ENCODE measurements at places on chromosomes 7 and 10.

- DNase-seq: no peak
Observed at GRCh38 chr10:95375418-95375817, 84.6 kb upstream of the PDLIM1 start.

DNA sequence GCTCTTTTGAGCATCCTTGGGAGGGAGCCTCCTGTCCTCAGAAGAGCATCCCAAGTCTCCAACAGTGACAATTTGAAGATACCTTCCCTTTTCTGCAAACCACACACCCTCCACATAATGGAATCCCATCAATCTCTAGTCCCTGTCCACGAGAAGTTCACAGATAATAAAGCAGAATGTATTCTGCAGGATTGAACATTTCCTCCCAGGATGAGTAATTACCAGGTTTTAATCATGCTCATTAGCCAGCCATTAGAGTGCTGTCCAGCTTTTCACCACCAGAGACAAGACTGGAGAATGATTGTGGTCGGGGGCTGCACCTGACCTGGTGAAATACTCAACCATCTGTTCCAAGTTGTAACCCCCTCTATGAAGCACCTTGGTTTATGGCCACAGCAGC, 958.6 kb downstream of the KCNMA1 start:
- DNase-seq: no peak

DNA sequence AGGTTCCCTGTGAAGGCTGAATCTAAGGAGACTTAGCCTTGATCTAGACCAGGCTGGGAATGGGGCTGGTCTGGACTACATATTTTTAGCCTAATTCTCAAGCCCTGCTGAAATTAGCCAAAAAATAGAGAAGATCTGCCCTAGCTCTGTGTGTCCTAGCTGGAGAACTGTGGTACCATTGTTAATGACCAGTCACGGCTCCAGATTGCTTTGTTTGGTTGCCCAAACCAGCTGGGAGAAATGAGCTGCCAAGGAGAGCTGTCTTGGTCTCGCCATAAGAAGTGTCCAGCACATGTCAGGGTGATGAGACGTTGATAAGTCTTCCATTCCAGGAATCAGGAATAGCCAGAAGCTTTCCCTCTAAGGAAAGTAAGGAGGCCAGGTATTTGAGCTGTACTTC, 20.7 kb downstream of the GBX1 start:
- no peak for DNase-seq

GRCh38 chr7:27367179-27367932, 124.8 kb downstream of the EVX1 start:
- DNase-seq: no peak

DNA sequence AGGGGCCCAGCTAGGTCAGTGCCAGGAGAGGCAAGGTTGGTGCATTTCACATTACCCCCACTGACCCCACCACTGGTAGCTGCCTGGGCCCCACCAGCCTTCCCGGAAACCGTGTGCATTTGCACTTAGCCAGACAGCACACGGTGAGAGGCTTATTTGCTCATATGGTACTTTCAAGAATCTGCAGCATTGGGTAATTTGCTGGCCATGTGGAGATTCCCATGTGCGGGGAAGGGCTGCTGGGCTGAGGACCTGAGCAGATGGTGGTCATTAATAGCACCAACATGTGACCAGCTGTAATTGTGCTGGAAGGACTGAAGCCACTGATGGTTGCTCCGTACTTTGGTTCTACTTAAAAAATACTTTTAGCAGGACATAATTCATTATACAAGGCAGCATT, 323.8 kb downstream of the DPP6 start:
- DNase-seq: no peak

- no peak for DNase-seq
Observed at GRCh38 chr7:113444261-113444660, 325.9 kb upstream of the SMIM30 start.

GRCh38 chr10:114367351-114368056, 36.8 kb downstream of the AFAP1L2 start:
- no peak for DNase-seq

- no peak for DNase-seq
Observed at GRCh38 chr10:4136121-4136520, 351.1 kb upstream of the KLF6 start.

GRCh38 chr7:116340201-116340847, 130.0 kb downstream of the TES start:
- DNase-seq: no peak

GRCh38 chr10:108913300-108913699, 1010.0 kb downstream of the XPNPEP1 start:
- no peak for DNase-seq

- no peak for DNase-seq
Observed at GRCh38 chr10:77283326-77283725, 354.3 kb downstream of the KCNMA1 start.

DNA sequence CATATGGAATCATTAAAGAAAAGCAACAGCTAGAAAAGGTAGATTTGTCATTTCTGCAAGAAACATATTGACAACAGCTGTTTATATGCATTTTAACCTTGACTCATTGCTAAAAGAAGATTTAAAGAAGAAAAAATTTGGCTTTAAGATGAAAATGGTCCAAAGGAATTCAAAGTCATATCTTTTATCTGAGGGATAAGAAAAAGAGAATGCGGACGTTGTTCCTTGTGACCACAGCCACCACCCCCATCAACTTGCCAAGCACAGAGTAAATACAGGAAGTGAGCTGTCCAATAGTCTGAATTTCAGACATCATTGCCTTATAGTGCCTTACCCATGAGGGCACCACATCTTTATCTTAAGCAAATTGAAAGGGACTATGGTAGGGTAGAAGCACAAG, 7.3 kb upstream of the CRPPA start:
- no peak for DNase-seq

- no peak for DNase-seq
Observed at GRCh38 chr7:76354981-76355730, 3.6 kb downstream of the YWHAG start.

- DNase-seq: no peak
Observed at GRCh38 chr7:71679480-71679879, 547.5 kb downstream of the GALNT17 start.

DNA sequence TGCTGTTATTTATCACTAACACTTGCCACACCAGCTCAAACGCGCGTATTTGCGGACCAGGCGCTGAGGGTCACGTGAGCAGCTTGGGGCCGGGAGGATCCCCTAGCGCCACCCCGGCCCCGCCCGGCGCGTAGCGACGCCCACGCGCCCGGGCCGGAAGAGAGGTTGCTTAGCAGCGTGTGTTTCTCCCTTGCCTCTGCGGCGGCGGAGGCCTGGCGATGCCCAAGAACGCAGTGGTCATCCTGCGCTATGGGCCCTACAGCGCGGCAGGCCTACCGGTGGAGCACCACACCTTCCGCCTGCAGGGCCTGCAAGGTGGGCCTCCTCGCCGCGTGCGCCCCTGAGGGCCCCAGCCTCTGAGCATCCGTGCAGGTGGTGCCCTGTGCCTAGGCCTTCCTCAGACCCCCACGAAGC, at the start of gene C10orf53:
Gene C10orf53 (plus strand): TSS at position 172 of the 414 bp plus-strand sequence. CDS start 47 bp downstream, at position 219.
- no peak for DNase-seq

DNA sequence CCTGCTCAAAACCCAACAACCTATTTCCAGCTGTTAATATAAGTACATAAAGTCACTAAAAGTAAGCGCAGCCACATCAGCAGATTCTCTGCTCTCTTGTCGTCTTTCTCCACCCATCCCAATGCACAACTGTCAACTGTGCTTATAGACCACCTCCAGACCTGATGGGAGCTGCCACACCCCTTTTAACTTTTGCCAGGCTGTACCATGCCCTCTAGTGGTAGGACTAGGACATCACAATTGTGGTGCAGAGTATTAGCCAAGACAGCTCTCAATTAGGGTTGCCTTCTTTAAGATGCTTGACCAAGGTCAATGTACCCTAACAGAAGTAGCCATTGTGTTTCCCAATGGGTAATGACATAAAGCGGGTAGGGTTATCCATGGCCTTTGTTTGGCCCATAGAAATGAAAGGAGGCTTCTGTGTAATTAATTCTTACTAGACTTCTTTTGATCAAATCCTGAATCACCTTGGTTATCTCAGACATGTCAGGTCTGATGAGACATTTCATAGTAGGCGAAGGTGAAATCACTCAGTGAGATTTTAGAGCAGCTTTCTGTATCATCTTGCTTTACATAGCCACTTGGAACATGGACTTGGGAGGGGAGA, 68.1 kb downstream of the SCRN1 start:
- DNase-seq: peak; percentile 20

- no peak for DNase-seq
Observed at GRCh38 chr7:82007315-82007714, 237.5 kb upstream of the HGF start.

- no peak for DNase-seq
Observed at GRCh38 chr10:45607276-45607675, 65.3 kb downstream of the ZFAND4 start.

DNA sequence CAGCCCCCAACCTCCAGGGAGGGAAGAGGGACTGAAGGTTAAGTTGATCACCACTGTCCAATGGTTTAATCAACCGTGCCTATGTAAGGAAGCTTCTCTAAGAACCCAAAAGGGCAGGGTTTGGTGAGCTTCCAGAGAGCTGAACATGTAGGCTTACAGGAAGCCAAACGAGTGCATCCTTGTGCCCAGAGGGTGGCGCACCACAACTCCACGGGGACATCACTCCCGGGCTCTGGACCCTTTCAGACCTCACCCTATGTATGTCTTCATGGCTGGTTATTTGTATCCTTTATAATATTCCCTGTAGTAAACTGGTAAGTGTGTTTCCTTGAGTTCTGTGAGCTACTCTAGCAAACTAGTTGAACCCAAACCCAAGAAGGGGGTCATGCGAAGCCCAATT, 11.5 kb upstream of the NFKB2 start:
- DNase-seq: peak; percentile 10

- no peak for DNase-seq
Observed at GRCh38 chr7:24936121-24936824, 43.7 kb downstream of the OSBPL3 start.

GRCh38 chr10:62231371-62231770, 37.3 kb downstream of the RTKN2 start:
- DNase-seq: no peak

DNA sequence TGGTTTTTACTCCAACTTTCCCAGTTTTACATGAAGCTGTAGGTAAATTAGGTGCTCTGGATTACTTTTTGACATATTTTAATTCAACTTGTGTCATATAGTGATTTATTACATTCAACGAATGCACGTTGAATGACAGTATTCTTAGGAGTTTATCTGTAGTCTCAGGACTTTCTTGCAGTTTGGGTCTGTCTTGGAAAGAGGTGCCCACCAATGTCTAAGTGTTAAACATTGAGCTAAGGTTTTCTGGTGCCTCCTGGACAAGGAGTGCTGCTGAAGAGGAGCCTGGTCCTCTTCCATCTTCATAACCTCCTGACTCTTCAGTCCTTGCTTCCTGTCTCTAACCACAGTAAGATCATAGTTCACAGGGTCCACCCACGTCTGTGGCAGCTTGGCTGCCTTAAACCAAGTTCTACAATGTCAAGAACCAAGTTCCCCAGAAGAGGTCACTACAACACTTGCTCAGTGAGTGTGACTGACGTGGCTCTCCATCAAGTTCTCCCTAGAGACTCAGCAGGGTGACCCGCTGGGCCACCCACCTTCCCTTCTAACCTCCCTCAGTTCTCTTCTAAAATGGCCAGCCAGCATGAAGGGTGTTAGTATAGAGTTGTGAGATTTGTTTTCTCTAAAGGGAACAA, 6.1 kb downstream of the NPY start:
- no peak for DNase-seq

DNA sequence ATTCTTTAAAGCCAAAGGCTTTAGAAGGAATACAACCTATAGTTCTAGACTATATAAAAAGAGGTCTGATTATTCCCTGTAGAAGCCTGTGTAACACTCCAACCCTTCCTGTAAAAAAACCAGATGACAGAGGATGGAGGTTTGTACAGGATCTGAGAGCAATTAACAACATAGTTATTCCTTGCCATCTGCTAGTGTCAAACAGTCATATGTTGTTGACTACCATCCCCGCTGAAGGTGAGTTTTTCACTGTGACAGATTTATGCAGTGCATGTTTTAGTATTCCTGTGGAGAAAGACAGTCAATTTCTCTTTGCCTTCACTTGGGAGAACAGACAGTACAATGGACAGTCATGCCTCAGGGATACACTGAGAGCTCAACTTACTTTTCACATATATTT, 19.0 kb upstream of the SLC26A4 start:
- DNase-seq: no peak

GRCh38 chr10:52300599-52301277, 13.3 kb upstream of the DKK1 start:
- no peak for DNase-seq

- no peak for DNase-seq
Observed at GRCh38 chr7:25615003-25615402, 386.7 kb upstream of the NPVF start.

- no peak for DNase-seq
Observed at GRCh38 chr7:101865455-101865854, 48.0 kb downstream of the CUX1 start.

DNA sequence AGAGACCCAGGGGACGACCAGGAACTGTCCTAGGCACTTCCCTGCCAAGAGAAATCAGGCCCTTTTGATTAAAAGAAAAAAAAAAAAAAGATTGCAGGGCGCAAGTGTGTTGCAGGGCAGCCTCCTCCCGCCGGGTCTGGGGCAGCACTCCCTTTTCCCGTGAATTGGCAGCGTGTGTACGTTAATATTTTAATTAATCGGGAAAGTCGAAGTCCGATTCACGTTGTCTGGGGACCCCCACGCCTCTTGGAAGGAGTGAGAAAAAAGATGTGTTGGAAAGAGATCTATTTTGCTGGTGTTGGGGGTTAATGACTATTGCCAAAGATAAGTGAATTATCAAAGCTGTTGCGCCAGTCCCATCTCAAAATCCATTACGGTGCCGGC, 1.3 kb upstream of the EBF3 start:
- no peak for DNase-seq

DNA sequence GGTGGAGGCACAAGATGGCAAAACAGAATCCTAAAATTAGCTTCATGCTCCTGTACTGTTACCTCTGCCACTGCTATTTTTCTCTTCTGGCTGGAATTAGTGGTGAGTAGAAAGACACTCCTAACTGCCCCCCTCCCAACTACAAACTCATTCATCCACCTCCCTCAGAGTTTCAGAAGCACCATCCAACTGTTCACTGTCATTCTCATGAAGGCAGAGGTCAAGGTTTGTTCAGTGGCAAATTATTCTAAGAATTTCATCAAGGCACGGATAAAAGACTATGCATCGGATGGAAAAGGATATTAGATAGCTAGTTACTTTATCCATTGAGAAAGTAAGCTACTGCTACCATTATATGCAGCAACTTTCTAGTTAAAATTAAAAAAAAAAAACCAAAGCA, 59.7 kb downstream of the LRGUK start:
- no peak for DNase-seq

Data from activated CD4-positive, alpha-beta T cell treated with anti-CD3 and anti-CD28 coated beads, Interleukin-2, amount 50 U/mL, for 1 hour (primary cell).